Germinal center (tissue), 1 donor: ENCODE measurements at places on chromosomes 2 and 18.

GRCh38 chr2:231418820-231419640 is 23.5 kb downstream of the B3GNT7 start:
- DNase-seq = no peak

GRCh38 chr2:7539760-7540159 is 622.5 kb downstream of the RNF144A start:
- DNase-seq = no peak

- DNase-seq = no peak
These were observed at the start of gene GPR39 for GRCh38 chr2:132416723-132417395. Gene GPR39 (plus strand): TSS chr2:132416805.

DNA sequence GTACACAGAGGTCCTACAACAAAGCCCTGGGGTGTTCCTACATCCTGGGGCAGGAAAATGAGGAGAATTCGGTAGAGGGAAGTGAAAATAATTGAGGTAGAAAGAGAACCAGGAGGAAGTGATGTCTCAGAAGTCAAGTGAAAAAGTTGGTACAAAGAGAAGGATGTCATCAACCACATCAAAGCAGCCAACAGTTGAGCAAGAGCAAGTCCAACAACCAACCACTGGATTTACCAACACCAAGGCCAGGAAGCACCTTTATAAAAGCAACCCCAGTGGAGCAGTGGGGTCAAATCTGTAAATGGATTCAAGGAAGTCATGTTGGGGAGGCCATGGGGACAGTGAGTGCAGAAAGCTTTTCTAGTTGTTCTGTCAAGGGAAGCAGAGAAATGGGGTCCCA is 360.4 kb downstream of the ZNF516 start:
- no peak for DNase-seq

GRCh38 chr18:73563901-73564472 is 583.6 kb downstream of the FBXO15 start:
- DNase-seq = no peak

GRCh38 chr2:73611867-73612266 is 30.4 kb downstream of the NAT8 start:
- DNase-seq = no peak

- DNase-seq = no peak
These were observed 99.4 kb upstream of the ZNF804A start for GRCh38 chr2:184498936-184499335.
